ENCODE measurements at places on chromosomes 2 and 18.

GRCh38 chr2:53234548-53234903 is 533.1 kb upstream of the CHAC2 start:
- DNase-seq, result peak; percentile 10

GRCh38 chr18:21187886-21188285 is 54.1 kb upstream of the GREB1L start:
- no peak for DNase-seq

DNA sequence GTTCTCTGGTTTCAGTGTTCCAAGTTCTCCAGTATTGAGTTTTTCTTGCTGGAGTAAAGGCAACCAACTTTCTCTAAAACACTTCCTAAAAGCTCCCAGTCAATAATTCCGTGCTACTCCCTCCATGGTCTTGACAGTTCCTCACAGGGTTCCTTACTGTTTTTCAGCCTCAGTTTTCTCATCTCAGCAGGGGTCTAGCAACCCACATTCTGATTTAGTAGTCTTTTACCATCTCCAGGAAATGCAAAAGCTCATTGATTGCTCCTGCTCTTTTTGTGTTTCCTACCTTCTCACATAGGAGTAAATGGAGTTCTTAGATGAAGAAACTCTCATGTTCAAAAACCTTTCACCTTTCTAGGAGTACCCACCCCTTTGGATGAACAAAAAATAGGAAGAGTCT is 978.8 kb upstream of the POU3F3 start:
- DNase-seq, result no peak

DNA sequence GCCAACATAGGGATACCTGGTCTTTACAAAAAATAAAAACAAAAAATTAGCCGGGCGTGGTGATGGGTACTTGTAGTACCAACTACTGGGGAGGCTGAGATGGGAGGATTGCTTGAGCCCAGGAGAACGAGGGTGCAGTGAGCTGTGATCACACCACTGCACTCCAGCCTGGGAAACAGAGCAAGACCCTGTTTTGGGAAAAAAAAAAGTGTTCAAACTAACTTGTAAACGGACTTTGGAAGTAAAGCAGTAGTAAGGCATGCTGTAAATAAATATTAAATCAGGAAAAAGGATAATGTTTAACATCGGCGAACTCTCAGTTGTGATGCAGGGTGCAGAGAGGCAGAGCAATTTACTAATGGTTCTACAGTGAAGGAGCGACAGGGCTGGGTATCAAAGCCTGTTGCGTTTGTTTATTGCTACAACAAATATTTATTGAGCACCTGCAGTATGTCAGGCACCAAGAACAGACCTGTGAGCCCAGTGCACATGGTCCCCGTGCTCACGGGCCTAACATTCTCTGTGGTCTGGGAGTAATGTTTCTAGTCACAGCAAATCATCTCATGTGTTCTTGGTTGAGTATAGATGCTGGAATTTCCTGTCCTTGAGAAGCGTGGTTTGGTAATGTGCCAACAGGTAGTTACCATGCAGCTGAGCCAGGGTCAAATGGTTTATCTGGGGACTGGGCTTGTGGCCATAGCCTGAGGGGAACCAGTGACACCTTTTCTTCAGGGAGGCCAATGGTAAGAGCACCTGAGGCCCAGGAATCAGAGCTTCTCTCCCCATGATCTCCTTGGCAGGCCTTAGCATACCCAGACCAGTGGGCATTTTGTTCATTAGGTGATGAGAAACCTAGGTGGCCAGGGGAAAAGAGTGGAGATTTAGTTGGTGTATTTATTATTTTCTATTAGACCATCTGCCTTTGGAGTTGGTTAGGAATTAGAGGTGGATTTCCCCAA is 27.9 kb upstream of the GREB1 start:
- peak; percentile 22 for DNase-seq

- DNase-seq, result no peak
Observed at GRCh38 chr2:39144416-39144815, 23.6 kb upstream of the SOS1 start.

GRCh38 chr2:101440127-101440738 is 34.7 kb downstream of the RFX8 start:
- peak; percentile 63 for DNase-seq

Measured in fibroblast of skin of abdomen (primary cell).